ENCODE measurements at places on chromosomes 7 and 10. TPM values are rescaled to one million over a fixed set of nuclear protein-coding genes. Genes with fewer than 3 reads are reported as not detected.

- no peak for DNase-seq
Measured at GRCh38 chr7:3244241-3244814, 56.7 kb upstream of the SDK1 start.

- no peak for DNase-seq
Measured at GRCh38 chr7:150994141-150994837, 3.5 kb downstream of the NOS3 start.

DNA sequence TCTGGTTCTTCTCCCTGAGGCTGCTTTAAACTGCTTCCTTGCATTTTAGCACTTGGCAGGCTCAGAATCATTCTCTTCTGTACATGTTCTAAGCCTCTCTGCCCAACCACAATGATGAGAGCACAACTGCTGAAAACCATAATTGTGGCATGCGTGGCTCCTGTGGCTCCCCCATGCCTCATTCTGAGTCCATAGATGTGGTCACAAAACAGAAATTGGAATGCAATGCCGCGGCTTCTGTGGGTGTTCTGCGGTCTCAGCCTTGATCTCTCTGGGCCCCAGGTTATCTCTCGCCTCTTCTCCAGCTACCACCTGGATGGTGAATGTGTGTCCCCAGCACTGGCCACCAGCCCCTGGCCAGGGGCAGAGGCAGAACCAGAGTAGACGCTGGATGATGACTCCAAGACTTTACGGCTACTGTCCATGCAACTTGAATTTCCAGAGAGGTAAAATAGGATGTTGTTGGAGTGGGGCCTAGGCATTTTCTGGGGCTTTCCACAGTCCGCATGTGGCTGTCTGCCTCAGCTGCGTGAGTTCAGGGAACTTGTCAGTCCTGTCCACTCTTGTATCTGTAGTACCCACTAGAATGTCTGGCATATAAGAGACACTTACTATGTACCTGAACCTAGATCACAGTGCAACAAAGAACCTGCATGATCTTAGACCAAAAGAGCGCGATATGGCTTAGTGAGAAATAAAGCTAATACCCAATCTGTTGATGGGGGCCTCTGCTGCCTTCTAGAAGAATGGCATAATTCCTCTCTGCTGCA lies 52.4 kb upstream of the ADRB1 start:
- DNase-seq = no peak

DNA sequence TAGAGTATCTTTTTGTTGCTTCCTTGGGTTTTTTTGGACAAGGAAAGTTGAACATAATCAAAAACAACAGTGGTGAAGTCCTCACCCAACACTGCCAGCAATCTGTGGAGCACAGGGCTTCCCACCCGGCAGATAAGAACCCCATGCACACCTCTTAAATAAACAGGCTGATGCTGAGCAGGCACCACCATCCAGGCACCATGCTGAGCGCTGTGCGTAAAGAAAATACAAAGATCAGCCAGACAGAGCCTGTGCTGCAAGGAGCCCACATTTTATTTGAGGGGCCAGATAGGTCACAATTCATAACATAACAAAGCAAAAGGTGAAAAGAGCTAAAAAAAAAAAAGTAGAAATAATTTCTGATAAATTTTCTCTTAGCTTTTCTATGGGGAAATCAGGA lies 231.2 kb downstream of the PTPRN2 start:
- DNase-seq = no peak

Gene LRRC61
- 3.9 TPM for total RNA-seq

GRCh38 chr10:61633665-61634064 lies 29.1 kb upstream of the CABCOCO1 start:
- no peak for DNase-seq

Gene AEBP1
- total RNA-seq = 267 TPM

- DNase-seq = no peak
Measured at GRCh38 chr10:443459-443858, 246.0 kb downstream of the DIP2C start.

GRCh38 chr10:71752391-71753090 lies 20.8 kb downstream of the VSIR start:
- DNase-seq = no peak

DNA sequence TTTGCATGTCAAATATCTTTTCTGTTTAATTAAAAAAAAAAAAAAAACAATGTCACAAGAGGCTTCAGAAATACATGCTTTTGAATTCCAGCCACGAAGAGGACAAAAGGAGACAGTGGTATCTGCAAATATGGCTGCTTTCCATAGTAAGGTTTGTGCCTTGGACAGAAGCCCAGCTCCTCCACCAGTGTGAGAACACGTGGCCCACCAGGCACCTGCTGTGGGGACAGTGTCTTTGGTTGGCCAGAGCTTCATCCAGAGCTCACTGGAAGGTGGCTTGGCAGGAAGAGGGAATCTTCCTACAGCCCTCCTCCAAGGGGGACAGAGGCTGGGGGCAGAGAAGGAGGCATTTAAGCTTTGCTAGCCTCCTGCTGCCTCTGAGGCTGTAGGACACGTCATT lies 144.6 kb downstream of the GLCCI1 start:
- no peak for DNase-seq

Data from mesenteric fat pad (tissue), 1 donor.